ENCODE measurements at places on chromosomes 11 and 22.

- DNase-seq = no peak
Observed at GRCh38 chr11:83302151-83302550, 16.0 kb upstream of the CCDC90B start.

- no peak for DNase-seq
Observed at GRCh38 chr11:69939551-69940245, 120.5 kb upstream of the FGF3 start.

- DNase-seq = no peak
Observed at GRCh38 chr11:10640308-10640707, 53.2 kb downstream of the IRAG1 start.

- no peak for DNase-seq
Observed at GRCh38 chr22:41308054-41308453, 6.7 kb downstream of the ZC3H7B start.

DNA sequence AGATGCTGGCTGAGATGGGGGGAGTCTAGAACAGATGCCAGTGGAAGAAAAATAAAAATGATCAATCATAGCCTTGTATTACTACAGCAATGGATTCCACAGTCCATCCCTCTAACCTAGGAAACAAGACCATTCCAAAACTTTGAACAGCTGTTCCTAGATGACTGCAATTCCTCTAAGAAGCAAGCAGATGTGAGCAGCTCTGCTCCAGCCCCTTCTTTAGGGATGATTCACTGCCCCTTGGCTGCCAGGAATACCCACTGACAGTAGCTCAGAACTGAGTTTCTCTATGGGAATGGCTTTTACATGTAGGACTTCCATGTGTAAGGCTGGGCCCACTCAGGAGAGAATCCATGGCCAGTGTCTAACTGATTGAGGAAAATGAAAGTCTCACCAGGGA is 943.9 kb downstream of the OPCML start:
- no peak for DNase-seq

DNA sequence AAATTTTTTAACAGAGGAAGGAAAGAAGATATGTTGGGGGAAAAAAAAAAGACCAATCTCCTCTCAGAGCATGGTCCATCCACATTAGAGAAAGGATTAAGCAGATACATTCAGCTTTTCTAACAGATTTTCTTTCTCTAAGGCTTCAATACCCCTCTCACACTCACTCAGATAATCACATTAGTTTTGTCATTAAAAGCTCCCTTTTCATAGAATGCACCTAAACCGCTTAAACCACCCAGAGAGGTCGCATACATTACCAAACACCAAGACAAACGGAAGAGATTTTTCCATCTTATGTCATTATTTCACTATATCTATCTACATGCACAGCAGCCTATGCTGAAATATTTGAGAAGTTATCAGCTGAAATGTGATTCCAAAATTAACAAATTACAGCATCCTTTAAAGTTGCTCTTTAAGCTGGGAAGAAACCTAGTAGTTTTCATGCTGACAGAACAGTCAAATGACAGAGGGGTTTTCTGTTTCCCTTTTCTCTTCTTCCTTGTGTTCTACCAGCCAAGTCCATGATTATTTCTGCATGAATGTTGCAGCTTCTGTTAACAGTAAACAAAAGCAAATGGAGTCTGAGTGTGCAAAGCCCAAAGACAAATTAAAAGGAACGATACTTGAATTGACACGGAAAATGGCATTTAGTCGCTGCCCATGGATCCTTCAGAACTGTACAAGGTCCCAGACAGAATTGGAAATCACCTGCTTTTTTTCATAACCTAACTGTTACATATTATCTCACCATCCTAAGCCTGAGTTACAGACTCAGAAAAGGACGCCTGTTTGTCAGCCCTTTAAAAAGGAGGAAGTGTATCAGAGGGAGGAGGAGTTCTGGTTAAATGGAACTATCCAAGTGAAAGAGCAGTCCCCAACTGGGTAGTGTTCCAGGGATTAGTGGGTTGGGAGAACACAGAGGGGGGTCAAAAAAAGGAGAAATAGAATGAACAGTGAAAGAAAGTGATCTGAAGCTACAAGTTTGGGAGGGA is 54.6 kb downstream of the PRCP start:
- no peak for DNase-seq

DNA sequence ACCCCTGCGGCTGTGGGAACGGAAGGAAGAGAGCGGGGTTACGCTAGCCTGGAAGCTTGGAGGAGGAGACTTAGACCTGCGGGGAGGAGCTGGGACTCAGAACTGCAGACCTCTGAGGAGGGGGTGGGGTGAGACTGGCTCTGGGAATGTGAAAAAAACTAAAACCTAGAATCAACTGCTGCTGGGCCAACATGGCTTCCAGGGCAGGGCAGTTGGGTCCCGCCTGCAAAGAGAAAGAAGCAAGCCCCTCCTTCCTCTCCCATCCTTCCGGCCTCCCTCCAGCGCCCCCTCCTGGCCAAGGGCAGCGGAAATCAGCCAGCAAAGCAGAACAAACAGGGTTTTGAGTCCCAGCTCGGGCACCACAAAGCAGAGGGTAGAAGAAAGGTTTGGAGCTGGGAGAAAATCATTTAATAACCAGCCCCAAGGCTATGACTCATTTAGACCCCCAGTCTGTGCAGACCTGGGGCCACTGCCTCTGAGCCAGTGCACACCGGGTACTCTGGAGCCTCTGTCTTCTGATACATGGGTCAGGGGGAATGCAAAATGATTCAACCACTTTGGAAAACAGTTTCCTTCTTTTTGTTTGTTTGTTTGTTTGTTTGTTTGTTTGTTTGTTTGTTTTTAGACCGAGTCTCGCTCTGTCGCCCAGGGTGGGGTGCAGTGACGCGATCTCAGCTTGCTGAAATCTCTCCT is 7.3 kb upstream of the NCF4 start:
- DNase-seq = peak; percentile 66

- no peak for DNase-seq
Observed at GRCh38 chr11:119783466-119784400, 54.7 kb upstream of the NECTIN1 start.

GRCh38 chr11:126134461-126135155 is 71.9 kb upstream of the CDON start:
- DNase-seq = no peak

DNA sequence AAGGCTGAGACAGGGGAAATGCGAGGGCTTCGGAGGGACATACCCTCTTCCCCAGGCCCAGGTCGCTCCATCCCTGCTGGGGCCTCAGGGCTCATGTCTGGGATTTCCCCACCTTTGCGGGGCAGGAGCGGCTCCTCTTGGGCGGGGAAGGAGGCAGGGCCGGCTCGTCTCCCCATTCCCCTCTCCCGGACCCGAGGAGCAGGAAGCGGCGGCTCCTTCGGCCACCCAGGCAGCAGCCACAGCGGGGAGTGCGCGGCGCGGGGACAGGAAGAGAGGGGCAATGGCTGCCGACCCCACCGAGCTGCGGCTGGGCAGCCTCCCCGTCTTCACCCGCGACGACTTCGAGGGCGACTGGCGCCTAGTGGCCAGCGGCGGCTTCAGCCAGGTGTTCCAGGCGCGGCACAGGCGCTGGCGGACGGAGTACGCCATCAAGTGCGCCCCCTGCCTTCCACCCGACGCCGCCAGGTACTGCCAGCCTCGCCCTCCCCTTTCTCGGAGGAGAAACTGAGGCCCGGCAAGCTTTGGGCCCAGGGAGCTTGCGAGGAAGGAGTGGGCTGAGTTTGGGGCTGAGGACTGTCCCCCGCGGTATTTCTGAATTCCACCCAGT is at the start of gene ANKK1:
Gene ANKK1, plus strand, starts transcription at position 175 of the 607 bp plus-strand sequence. Its CDS starts 106 bp downstream, at position 281.
- DNase-seq = no peak

GRCh38 chr22:20013382-20013871 is 3.2 kb downstream of the ARVCF start:
- no peak for DNase-seq
